Stimulated activated CD8-positive, alpha-beta memory T cell treated with anti-CD3 and anti-CD28 coated beads, Interleukin-7, amount 100 ng/mL, for 1 hour (primary cell): ENCODE measurements at places on chromosomes 4 and X.

- no peak for DNase-seq
Measured at GRCh38 chr4:61079427-61079826, 120.7 kb upstream of the ADGRL3 start.

DNA sequence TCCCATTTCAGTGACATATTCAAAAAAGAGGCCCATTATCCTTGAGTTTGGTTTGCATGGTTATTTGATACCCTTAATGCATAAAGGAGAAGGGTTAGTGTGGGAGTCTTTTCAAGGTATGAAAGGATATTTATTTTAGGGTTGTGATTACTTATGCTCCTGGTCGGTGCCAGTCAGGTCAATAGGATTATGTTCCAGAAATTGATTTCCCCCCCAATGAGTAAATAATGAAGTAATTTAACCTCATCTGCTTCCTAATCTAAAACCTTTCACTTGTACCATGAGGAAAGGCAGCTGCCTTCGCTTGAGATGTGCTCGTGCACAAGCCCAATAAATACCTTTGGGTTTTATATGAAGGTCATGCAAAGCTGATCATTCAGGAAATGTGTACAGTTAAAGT lies 55.0 kb upstream of the NR0B1 start:
- DNase-seq: no peak

DNA sequence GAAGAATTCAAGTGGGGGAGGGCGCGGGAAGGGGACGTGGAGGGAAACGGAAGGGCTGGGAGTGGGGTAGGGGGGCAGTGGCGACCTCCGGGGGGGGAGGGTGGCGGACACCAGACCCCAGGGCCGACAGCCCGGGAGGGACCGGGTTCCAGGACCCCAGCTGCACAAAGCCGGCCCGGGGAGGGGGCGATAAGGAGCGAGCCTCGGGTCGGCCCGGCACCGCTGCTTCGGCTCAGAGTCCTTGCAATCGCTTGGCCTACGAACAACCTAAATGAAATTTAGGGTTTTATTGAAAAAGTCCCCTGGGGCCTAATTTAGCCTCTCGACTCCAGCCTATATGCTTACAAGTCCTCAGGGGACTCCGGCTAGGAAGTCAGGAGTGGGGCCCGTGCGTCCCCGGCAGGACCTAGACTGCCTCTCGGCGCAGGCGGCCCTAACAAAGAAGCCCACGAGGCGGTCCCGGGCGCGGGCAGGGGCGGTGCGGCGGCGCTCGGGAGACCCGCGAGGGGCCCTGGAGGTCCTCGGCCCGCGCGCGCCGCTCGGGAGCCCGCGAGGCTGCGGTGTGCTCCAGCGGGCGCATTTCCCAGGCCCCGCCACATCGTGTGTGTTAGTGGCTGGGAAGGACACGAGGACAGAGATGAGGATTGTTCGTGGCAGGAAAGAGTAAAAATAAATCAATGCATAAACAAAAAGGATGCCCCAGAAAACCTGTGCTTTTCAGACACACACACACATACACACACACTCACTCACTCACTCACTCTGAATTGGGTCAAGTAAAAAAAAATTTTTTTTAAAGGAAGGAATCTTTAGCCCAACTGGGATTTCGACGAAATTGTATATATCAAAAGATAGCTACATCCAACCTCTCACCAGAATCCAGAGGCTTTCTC lies 70.0 kb downstream of the MGST2 start:
- DNase-seq: no peak

DNA sequence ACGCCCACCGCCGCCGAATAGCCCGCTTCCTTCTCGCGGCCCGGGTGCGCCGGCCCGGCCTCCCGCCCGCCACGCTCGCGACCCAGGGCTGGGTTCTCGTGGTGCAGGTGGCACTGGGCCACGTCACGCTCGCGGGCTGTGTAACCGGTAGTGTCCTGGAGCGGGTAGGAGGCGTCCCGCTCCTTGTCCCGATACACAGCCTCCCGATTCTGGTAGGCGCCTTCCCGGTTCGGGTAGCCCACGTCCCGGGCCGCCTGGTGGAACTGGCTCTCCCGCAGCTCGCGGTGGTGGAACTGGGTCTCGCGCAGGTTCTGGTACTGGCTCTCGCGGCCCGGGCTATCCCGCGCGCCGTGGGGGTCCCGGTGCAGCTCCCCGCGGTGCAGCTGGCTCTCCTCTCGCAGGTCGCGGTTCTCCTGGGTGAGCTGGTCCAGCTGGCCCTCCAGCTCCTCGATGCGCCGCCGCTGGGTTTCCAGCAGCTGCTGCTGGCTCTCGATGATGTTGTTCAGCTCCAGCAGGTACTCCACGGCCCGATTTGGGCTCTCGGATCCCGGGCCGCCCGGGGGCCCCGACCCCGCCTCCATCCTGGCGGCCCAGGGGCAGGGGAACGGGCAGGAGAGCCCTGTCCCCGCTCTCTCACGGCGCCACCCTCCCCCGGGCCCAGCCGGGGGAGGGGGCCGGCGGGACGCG lies 39.3 kb upstream of the IQSEC2 start:
- DNase-seq: no peak

DNA sequence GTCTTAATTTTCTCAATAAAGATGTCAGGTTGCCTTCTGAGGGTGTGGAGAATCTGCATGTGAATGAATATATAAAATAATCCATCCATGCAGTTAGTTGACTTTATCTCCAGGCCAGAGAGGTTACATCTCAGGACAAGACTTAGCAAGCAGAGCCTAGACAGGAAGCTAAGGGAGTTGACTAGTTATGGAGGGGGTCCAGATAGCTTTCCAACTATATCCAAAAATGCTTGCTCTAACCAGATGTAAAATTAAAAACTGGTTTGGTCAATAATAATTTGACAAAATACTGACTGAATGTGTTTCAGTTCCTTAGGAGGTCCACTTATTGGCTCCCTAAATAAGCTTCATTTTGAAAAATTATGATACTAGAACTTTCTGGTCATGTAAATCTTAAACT lies 101.4 kb downstream of the PAPSS1 start:
- DNase-seq: no peak

- DNase-seq: no peak
Measured at GRCh38 chr4:20353646-20354045, 101.9 kb downstream of the SLIT2 start.

DNA sequence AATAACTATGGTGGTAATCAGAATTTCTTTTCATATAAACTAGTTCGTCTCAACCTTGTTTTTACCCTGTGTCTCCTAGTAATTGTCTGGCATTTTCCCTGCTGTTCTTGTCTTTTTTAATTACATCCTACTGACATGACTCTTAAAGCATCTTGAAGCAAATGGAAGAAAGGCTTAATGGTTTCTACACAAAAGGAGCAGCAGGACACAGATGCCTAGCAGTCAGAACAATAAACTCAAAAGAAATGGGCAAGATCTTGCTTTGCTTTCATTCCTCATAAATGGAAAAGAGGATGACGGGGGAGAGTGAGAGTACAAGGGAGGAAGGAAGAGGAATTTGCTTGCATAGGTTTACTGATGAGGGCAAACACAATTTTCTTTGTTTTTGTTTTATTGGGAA lies 293.2 kb upstream of the EMCN start:
- no peak for DNase-seq

- DNase-seq: no peak
Measured at GRCh38 chrX:39764441-39764914, 333.3 kb downstream of the BCOR start.

DNA sequence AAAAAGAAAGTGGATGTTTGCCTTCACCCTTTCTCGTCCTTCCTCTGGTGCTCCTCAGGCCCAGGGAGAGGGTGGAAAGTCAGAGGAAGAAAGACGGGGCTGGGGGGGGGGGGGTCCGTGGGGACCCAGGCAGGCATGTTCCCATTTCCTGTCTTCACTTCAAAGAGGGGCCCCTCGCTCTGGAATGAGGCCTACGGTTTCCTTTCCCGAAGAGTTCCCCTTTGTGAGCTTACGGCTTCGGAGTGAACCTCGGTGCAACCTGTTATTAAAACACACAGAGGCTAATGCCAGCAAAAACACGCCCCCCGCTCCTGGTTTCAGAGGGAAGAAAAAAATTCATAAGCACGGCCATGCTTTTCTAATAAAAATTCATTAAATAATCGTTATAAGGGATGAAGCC lies 40.1 kb downstream of the SHOX start:
- no peak for DNase-seq

DNA sequence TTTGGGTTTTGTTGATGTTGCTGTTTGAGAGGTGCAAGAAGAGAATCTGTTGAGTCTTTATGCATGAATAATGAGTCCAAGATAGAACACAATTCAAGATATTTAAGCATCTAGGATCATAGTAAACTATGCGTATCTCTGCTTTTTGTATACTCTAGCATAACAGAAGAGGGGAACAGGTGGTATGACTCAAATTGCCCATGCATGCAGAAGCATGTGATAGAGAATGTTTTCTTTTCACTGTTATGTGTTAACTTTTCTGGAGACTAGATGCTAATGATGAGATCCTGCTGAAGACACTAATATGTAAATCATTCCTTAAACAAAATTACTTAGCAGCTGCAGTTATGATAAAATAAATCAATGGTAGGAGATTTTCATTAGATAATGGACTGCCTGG lies 165.3 kb upstream of the FTHL17 start:
- no peak for DNase-seq

GRCh38 chr4:147760176-147760575 lies 28.3 kb downstream of the ARHGAP10 start:
- no peak for DNase-seq

DNA sequence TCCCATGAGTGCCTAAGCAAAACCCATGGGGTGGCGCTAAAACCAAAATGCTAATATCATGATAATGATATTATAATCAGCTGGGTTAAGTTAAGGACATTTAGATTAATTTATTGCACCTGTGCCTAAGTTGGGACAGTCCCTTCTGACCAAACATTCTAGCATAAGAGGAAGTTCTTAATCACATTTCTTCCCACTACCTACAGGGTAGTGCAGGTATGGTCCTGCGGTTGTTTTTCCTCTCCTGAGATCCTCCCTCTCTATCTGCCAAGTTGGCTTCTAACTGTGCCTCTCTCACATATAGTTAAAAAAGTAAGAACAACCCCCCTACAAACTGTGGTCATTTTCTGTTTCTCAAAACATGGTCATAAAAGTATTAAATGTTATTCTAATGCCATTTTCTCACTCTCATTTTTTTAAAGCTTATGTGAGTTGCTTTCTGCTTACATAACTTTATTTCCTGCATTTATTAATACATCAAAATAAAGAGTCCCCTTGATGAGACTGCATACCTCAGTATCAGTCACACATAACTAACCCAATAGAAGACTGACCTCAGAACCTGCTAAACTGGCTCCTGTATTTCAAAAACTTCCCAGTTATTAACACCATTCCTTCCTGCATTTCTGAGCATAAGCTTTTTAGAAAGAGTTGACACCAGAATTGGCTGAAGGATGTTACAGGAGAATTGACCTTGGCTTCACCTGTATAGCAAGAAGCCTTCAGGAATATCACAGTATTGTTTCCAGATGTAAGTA lies 1332.5 kb downstream of the FSTL5 start:
- DNase-seq: no peak

DNA sequence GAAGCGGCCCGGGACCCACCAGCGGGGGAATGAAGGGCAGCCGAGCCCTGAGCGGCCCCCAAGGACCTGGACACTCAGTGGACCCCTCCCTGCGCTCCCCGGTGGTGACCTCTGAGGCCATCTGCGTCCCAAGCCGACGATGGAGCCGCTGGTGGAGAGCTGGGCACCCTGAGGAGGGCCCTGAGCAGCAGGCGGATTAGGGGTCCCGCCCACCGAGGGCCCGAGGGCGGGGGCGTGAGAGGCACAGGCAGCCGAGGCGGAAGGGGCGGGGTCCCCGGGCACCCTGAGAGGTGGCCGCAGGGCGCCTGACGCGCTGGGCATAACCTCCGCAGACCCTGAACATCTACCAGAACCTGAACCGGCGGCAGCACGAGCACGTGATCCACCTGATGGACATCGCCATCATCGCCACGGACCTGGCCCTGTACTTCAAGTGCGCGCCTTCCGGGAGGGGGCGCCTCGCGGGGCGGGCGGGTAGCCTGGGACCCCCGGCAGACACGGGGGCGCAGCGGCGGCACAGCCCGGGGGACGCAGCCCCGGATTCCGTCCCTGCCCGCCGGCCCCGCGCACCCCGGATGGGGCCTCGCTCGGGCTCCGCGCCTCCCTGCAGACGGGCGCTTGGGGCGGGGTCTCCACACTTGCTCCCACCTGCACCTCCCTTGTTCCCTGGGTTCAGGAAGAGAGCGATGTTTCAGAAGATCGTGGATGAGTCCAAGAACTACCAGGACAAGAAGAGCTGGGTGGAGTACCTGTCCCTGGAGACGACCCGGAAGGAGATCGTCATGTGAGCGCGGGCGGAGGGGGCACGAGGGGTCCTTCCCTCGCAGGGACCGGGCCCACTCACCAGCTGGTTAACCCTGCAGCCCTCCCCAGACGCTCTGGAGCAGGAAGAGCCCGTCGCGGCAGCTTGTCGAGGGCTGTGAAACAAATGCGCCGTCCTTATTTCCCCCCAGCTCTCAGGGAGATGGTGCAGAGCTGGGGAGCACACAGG lies 10.3 kb downstream of the ATP5ME start:
- DNase-seq: peak; percentile 60

DNA sequence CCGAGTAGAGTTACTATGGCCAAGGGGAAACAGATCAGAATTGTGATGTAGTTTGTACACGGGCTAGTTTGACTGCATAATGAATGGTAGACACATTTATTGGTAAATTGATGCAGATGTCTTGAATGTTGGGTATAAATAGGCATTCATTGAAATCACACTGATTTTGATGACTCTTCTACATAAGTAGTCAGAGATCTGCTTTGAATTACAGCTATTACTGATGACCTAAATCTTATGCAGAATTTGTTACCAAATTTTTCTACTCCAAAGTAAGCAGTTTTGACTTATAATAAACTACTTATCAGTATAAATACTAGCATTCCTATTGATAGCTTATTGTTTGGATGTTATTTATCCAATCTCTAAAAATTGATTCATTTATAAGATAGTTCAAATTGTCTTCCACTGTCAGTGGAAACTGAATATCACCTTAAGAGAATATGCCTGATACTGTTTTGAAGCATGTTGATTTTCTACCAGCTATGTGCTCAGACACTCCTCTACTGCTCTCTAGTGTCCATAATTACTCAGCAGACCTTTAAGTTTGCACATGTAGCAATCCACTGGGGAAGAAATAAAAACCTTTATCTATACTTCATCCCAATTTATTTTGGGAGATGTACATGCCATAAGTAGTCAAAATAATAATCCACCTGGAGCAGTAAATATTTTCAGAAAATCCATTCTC lies 120.3 kb downstream of the RASL11B start:
- no peak for DNase-seq

- DNase-seq: no peak
Measured at GRCh38 chr4:38985410-38986100, 46.7 kb downstream of the TMEM156 start.

DNA sequence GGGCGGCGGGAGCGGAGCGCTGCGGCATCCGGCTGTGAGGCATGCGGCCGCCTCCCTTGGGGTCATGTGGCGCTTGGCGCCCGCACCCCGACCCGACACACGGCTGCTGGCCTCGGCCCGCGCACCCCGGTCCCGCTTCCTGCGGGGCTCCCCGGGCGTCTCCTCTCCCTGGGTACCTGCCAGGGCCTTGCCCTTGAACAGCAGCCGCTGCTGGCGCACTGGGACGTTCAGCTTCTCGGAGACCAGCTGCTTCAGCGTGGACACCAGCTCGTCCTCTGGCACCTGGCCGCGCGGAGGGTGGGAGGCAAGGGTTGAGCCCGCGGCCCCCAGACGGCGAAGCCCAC lies 391 bp downstream of the UBL4A start:
- no peak for DNase-seq

- no peak for DNase-seq
Measured at GRCh38 chr4:181748581-181748980, 494.6 kb upstream of the TENM3 start.
